ENCODE measurements at places on chromosomes 13 and 19.

- no peak for DNase-seq
These were observed 85.9 kb downstream of the TSHZ3 start for GRCh38 chr19:31263328-31263727.

- DNase-seq = no peak
These were observed 45.4 kb downstream of the ZIC5 start for GRCh38 chr13:99926014-99926731.

- DNase-seq = no peak
These were observed 1.0 kb downstream of the GRIK5 start for GRCh38 chr19:42068756-42069571.

GRCh38 chr13:19767966-19768365 lies 14.8 kb downstream of the PSPC1 start:
- no peak for DNase-seq

DNA sequence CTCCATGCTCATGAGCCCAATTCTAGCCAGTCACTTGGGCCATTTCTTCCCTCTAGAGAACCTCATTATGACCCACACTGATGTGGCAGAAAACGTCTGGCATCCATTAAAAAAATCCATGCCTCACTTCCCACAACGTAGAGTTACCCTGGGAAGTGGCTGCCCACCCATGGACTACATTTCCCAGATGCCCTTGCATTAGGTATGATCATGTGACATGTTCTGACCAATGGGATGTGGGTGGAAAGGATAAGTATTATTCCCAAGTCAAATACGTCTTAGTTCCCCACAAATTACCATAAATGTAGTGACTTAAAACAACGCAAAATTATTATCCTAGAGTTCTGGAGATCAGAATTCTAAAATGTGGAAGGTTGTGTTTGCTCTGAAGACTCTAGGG lies 47.9 kb upstream of the ZNRF4 start:
- no peak for DNase-seq

DNA sequence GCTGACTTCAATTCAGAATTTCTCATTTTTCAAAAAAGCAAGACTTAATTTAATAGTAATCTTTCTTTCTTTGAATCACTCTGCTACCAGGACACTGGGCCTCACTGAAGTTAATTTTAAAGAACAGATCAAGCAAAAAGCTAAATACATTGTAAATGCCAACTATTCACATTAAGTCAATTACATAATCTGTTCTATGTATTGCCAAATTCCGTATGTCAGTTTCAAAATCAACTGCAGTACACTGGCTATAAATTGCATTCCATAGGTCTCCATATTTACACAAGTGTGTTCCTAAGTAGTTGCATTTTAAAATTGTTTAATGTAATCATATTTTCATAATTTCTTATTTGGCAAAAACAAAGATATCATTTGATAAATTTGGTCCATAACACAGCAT lies 10.1 kb downstream of the FOXO1 start:
- no peak for DNase-seq

DNA sequence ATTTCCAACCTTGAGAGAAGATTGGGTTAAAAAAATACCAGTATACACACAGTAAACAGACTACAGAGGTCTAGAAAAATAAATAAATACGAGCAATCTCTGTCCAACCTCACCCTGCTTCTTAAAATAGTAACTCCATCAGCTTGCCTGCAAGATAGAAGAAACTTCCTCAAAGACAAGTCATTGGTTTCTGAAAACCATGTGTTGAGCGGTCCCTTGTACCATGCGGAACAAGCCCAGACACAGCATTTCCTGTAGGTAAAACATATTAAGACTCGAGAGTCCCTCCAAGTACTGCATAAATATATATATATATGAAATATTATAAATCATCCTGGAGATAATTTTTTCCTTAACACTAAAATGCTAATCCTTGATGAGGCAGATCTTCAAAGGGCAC lies 157.4 kb downstream of the MZT1 start:
- DNase-seq = no peak

DNA sequence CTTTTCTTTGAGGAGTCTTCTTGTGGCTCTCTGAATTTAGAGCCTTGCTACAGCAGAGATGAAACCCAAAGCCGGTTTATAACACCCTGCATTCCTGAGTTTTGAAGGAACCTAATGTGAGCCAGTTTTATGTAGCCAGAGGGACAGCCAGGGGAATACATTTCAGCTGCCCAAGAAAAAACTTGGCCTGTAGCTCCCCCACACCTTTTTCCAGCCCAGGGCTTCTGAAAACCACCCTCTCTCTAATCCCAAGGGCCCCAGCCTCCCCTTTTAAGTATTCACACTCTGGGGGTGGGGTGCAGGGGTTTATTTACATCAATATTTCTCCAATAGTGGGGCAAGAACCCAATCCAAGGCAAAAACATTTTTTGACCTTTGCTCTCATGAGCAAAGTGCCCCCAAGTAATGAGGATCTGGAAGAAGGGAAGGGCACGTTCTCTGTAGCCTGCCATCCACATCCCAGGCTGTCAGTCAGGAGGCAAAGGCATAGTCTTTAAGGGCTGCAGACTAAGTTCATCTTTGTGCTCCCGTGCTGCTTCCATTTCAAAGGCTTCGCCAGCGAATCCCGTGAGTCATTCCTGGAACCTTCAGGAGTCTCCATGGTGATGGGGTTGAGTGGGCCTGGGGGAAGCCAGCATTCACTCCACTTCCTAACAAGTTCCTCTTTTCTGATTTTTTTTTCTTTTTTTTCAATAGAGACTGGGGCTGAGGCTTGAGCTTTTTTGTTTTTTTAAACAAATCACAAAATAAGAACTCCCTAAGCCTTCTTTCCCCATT lies 33.2 kb upstream of the MEDAG start:
- DNase-seq = no peak

DNA sequence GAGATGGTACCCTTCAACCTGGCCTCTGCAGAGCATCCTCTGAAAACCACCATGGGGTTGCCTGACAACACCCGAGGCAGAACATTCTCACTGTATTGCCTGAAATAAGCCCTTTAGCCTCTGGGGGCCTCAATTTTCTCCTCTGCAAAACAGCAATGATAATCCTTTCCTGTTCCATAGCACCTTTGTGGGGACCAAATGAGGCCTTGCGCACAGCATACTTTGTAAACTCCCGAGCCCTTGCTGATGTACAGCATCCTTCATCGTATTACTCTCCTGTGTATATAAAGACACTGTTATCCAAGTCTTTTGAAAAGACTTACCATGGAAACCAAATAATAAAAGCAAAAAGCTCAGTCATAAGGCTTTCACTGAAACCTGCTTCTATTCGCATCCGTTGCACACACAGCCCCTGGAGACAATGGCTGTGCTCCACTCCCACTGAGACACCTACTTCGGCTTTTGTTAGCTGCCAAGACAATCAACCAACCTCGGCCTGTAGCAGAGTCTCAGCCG lies 276.0 kb downstream of the FOXO1 start:
- no peak for DNase-seq

DNA sequence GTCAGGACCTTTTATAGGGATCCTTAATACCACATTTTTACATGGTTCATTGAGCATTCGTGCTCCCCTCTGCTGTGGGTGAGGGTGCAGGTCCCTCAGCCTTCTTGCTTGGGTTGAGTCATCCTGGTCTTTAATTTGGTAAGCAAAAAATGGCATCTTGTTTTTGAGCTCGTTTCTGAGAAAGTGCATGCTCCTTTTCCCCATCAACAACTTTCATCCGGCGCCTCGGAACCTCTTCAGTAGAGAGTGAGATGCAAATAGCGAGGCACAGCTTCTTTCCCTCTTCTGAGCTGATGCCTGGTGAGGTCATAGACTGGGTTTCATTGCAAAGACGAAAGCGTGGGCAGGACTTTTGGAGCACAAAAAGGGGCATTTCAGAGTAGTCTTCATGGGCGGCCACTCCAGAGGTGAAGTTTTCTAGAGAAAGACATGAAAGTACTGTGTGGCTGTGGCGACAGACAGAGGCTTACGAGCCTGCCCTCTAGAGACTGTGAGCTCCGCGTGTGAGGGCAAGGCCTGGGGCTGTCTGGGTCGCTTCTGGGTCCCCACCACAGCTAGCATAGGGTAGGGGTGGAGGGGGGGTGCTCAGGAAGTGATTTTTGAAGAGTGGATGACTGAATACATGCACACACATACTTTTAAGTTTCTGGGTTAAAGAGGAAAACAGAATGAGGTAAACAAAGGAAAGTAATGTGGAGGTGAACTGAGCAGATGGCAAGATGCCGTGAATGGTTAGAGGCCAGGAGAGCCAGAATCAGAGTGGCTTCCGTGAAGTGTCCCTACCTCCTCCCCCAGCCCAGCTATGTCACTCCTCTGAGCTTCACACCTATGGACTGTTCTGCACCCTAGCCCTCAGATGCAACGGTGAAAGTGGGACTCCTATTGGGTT lies 44.3 kb downstream of the BBC3 start:
- no peak for DNase-seq

GRCh38 chr19:28706693-28707092 lies 506.3 kb downstream of the UQCRFS1 start:
- no peak for DNase-seq

- no peak for DNase-seq
These were observed 65.1 kb downstream of the SPACA7 start for GRCh38 chr13:112441226-112441625.

- DNase-seq = peak; percentile 55
These were observed 4.2 kb upstream of the ZSCAN4 start for GRCh38 chr19:57664269-57665127.

DNA sequence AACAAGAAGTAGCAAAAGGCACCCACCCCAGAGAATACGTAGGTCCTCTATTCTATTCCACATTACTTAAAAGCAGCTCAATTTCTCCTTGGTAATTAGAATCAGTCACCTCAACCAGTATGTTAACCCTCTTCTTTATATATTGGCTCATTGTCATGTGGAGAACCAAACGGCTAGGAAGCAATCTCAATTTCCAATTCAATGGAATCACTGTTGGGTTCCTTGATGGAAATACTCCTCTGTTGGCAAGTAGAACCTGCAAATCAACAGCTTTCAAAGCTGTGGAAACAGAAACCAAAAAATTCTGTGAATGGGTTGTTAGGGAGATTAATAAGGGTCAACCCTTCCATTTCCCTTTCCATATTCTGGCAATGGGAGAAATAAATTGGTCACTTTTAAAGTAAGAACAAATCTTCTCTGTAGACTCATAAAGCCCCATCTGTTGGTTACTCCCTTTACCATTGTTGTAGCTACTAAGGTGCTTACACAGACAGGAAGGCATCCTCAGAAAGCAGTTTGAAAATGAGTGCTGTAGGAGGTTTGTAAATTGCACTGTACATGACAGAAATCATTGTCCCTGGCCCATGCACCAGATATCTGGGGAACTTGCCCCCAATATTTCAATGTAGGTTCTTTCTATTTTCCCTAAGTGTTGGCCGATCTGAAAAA lies 138.6 kb upstream of the UFM1 start:
- DNase-seq = no peak

GRCh38 chr19:12880551-12881171 lies 588 bp downstream of the DNASE2 start:
- no peak for DNase-seq

DNA sequence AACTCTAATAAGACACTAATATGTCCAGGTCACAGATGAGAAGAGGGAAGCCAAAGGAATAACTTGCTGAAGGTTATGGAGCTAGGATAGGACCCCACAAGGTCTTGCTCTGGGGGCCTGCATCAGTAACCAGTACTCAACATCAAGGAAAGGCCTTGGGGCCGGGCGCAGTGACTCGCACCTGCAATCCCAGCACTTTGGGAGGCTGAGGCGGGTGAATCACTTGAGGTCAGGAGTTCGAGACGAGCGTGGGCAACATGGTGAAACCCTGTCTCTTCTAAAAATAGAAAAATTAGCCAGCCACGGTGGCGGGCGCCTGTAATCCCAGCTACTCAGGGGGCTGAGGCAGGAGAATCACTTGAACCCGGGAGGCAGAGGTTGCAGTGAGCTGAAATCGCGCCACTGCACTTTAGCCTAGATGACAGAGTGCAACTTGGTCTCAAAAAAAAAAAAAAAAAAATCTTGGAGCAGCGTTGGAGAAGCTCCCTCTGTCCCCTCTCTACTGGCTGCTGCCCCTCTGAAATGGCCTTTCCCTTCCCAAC lies 1.8 kb downstream of the LONP1 start:
- DNase-seq = no peak

DNA sequence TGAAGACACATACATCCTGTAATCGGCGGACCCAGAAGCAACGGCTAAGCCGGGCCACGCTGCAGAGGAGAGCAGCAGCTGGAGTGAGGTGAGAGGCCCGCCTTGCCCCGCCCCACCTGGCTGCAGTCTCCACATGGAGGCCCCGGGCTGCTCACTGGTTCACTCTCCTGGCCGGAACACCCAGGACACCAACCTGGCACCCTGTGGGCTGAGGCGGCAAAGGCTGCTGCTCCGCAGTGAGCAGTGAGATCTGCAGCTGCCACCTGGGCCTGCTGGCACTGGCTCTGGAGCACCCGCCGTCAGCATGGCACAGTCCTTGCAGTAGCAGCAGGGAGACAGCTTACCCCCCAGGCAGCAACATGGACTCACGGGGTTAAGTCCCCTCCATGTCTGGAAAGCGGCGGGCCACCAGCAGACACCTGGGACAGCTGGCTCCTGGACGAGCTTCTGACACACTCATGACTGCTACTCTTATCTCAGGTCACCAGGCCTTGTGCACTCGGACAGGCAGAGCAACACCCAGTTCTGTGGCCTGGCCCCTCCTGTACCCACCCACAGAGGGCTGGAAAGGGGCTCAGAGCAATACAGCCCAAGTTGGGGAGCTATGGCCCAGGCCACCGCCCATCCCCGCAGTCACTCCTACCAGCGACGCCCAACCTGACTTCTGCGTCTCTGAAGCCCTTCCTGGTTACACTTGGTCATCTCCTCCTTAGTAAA lies 13.2 kb upstream of the KPTN start:
- DNase-seq = no peak

DNA sequence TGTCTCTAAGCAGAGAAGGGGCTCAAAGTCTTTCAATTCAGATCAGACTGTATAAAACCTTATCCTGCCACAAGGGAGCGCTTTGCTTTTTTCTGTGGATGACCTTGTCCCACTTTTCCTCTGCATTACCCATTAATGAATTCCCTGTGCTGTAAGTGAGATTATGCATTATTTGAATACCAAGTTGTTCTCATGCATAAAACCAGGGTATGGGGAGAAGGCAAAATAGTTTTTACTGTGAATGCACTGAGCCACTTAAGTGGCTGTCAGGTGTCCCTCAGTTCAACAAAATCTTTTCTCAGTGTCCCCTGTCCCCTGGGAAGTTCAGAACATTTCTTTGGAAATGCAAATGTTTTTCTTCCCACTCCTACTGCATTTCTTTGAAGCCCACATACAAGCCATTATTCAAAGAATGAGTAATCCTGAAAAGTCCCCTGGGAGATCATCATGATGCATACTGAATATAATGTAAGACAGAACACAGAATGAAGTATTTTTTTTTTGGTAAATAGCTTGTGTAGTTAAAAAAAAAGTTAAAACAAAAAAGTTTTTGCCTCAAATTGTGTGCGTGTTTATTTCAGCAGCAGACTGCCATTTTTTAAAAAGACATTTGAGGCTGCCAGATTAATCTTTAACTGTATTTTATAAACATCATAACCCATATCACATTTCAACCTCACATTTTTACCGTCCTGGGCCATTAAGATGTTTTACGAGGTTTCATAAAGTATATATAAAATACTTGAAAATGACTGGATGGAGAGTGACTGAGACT lies 506.7 kb upstream of the PCDH9 start:
- peak; percentile 57 for DNase-seq

Measured in right renal cortex interstitium (tissue), 3 donors.